ENCODE measurements at places on chromosomes 3 and 15.
A peak's percentile ranks its signal among the peaks of the same experiment; 100 is the strongest.

DNA sequence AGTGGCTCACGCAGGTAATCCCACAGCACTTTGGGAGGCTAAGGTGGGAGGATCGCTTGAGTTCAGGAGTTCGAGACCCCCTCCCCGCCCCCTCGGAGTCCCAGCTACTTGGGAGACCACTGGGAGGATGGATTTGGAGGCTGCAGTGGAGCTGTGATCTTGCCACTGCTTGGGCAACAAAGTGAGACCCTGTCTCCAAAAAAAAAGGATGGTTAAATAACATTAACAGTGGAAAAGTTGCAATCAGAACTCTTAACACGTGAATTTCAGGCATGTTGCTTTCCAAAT is 1.4 kb upstream of the TMEM87A start:
- no peak for DNase-seq

- no peak for DNase-seq
Measured at GRCh38 chr3:13051581-13051980, 21.6 kb downstream of the IQSEC1 start.

- DNase-seq: no peak
Measured at GRCh38 chr3:141342386-141342785, 25.9 kb upstream of the ZBTB38 start.

DNA sequence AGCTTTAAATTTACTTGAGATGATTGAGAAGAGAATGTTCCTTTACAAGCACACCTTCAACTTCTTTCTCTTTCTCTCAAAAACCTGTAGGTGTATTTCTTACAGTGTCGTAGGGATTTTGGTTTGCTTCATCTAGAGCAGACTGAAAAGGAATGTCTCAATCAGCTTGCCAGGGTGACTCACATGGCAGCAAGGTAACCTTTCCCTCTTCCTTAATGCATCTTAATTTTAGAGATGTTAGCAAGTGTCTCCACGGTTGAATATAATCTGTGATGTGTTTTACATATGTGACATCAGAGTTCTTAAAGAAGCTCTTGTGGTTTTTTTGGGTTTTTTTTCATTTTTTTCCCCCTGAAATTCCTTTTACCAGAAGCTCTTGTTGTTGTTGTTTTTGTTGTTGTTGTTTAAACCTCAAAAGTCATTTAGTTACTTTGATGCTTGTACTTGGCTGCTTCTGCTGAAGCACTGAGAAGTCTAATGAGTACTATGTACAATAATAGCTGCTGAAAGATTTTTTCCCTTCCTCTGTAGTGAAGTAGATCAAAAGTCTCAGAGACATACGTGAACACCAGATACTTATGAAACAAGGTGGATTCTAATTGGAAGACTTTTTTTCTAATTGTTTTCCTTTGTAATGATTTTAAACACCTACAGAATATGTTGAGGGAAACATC is 83.1 kb downstream of the RETNLB start:
- no peak for DNase-seq

GRCh38 chr3:185912929-185913901 is 24.6 kb downstream of the TRA2B start:
- DNase-seq: no peak

GRCh38 chr3:66092175-66092995 is 53.7 kb upstream of the MAGI1 start:
- DNase-seq: no peak

GRCh38 chr15:45583731-45584639 is 3.2 kb upstream of the BLOC1S6 start:
- DNase-seq: no peak

GRCh38 chr15:90690585-90690984 is 26.6 kb upstream of the BLM start:
- no peak for DNase-seq

- DNase-seq: no peak
Measured at GRCh38 chr15:51302480-51302879, 35.9 kb downstream of the CYP19A1 start.

- no peak for DNase-seq
Measured at GRCh38 chr3:23175341-23176083, 27.6 kb upstream of the UBE2E2 start.

DNA sequence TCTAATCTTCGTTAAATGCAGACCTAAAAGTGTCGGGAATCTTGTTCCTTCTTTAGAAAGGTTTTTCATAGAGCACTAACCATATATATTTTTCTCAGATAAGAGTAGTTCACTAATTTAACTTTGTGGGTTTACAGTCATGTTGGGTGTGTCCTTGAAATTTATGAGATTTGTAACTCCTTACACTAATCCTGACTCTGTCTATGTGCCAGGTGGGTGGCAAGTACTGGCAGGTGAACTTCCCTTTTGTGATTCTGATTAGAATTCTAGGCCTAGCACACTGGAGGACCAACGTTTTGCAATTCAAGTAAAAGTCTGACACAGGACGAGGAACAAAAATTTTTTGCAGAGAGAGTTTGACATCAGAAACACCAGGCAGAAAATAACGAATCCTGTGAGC is 220.1 kb downstream of the P3H2 start:
- no peak for DNase-seq

DNA sequence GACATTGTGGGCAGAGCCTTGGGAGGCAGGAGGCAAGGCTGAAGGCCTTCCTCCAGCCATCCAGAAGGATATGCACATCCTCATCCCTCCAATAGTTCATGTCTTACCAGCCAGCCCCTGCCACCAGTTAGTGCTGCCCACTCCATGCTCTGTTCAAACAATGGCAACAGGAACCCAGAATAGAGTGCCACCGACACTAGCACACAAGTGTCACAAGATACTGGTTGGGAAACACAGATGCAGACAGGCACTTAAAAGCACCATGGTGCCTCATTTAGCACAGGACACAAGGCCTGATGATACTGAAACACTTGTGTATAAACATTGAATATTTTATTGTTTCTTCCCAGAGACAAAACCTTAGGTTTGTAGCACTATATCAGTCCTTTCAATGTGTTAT is 56.5 kb upstream of the MYO5C start:
- no peak for DNase-seq

DNA sequence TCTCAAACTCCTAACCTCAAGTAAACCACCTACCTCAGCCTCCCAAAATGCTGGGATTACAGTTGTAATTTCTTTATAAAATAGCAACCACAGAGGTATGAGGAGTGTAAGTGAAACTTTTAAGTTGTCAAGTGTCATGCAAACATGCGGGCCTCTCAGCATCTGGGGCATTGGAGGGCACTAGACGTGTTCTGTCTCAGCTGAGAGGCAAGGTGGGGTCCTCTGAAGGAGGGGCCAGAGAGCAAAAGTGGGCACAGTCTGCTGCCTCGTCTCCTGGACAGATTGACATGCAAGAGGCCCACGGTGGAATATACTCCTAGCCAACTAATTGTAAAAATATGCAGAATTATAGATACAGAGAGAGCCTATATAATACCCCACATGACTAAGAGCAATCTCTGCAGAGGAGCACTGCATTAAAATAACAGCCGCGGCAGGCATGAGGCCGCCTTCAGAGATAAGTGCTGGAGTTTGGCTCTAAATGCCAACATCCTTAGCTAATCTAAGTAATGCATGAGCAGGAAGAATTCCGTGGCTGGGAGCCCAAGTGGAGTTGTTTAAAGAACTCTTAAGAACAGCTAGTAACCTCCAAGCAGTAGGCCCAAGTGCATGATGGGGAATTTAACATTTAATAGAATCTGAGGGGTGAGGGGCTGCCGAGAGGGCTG is 87.8 kb upstream of the RNU6-1 start:
- no peak for DNase-seq

DNA sequence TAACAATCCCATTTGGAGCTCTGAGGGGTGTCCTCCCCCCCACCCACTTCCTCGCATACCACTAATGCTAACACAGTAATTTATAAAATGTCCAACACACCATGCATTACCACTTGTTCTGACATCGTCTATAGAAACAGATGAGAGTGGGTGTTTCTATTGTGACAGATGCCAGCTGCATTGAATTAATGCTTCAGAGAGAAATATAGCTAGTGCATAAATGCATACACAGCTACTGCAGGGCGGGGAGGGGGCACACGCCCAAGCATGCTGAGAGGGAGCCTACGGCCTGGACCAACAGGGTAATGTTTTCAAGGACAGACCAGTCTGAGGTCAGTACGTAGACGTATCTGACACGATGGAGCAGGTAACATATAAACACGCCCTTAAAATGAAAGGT is 106.0 kb upstream of the FEZF2 start:
- DNase-seq: no peak

DNA sequence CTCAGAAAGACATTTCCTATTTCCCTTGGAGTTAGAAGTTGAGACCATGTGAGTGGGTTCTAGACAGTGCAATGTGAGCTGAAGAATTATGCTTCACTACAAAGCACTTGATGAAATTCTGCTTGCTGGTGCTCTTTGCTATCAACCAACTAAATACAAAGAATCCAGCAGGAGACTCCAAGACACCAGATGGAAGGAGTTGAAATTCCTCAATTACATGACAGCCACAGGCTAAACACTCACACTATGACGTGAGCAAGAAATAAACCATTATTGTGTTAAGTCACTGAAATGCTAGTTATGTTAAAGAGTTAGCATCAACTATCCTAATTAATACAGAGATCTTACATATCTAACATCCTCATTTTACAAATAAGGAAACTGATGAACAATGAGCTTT is 8.2 kb upstream of the MAP4 start:
- DNase-seq: no peak

DNA sequence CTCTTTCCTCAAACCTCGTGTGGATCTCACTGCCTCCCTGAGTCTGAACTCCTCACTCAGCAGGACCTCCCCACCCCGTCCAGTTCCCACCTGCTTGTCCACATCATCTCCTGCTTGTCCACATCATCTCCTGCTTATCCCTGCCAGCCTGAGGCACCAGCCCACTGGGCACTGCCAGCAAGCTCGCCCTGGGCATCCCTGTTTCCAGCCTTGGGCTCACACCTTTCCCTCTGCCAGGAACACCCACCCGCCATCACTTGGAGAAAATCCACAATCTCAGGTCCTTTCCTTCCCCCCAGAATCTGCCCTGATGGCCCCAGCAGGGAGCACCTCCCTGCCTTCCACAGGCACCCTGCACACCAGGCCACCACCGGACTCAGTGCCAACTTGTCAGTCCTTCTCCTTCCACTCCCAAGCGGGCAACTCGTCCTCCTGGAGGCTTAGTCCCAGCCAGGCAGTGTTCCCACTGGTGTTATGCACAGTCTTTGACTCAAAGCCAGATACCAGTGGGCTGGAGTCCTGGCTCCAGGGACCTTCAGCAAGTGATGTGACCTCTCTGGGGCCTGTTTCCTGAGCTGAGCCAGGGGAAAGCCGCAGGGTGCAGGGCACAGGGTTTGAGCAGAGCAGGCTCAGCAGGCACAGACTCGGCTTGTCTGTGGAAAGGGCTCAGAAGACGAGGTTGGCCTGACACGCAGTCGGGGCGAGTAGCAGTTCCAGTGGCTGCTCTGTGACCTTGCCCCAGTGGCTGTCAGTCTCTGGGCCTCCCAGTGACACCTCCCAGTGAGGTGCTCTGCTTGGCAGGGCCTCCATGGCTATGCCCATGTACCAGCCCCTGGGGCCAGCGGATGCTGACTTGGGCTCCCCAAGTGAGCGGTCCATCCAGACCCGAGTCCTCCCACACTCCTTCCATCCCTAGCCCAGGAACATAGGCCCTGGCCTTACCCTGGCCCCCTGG is 9.5 kb upstream of the MESP2 start:
- DNase-seq: no peak

DNA sequence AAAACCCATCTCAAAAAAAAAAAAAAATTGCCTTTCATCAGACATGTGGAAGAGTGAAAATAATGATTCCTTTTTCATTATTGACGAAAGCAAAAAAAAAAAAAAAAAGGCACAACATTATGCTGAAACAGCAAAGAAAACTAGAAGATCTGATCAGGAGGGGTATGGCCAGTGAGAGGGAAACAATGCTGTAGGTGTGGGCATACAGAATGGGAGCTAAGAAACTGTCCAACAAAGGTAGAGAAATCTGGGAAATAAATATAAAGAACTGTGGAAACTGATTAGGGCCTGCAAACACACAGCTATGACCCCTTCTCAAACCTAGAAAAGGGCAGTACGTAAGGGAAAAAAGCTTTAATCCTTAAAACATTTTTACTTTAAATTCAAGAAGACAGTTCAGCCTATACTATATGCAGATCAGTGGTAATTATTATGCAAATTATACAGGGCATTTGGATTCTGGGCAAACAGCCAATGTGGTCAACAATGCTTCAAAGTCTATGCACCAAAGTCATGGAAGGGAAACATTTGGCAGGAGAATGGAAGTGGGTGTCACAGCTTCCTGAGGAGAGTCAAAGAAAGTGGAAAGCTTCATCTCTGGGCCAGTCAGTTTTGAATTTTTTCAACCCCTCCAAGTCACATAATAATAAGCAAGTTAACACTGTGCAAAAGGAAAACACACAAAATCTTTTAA is 68.3 kb upstream of the SLC12A8 start:
- peak; percentile 88 for DNase-seq

DNA sequence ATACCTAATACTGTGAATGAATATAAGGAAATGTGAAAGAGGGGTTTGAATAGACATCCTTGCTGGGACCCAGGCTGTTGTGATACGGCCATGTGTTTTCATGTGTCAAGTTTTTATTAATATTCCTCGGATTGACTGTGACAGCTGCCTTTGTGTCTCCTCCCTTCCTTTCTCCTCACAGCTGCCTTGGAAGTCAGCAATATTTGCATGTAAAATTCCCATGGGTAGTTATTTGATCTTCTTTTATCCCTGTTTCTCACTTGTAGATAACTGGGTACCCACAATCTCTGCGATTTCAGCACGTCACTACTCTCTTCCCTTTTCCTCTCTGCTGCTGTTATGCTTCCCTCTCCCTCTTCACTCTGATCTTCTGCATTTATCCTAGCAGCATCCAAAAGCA is 9.4 kb downstream of the GPR156 start:
- DNase-seq: no peak

DNA sequence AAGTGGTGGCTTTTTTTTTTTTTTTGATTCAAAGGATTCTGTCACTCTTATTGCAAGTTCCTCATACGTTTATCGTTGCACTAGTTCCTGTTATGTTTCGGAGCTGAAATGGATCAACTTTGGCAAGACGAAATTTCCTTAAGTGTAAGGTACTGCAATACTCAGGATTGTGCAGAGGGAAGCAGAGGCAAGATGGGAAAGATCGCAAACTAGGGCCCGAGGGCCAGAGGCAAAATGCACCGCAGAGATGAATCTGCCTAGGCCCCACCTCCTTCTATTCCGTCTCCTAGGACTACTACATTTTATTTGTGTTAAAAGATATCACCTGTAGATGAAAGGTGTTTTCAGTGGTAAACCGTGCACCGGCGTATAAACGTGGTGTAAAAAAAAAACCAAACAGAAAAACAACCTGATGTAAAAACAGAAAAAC is 331 bp downstream of the RNU6-1 start:
- DNase-seq: no peak
